Motor neuron (in vitro differentiated cells): ENCODE measurements at places on chromosomes 2 and 18. TPM values are rescaled to one million over a fixed set of nuclear protein-coding genes. Genes with fewer than 3 reads are reported as not detected.

POMC gene
- total RNA-seq: 0.35 TPM in 1 of 2 replicates, not detected in the other

DNA sequence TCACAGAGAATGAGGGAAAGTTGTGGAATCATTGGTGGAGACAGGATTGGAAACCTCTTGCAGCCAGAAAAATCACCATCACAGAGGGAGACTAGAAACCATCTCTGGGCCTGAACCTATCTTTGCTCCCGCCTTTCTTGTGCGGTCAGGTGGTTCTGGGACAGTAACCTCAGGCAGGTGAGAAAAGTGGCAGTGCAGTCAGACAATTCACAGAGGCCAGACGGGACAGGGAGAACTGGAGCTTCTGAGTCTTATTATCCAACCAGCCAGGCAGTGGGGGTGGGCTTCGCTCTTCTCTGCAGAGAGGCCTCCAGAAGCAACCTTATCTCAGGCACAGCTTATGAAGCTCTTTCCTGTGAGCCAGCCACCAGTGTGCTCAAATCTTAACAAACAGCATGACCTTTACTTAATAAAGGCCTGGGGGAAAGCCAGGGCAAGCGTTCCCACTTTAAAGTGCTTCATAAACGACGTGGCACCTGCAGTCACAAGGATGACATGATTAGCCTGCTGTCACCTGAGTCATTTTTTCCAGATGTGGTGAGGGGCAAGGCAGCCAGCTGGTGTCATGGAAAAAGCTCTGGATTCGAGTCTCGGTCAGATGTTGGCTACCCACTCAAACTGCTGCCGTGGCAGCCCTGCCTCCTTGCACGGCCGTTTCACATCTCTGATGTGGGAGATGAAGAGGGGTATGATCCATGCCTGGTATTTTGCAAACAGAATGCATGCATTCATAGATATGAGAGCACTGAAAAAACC lies 109.7 kb downstream of the B3GNT2 start:
- ATAC-seq: no peak

DNA sequence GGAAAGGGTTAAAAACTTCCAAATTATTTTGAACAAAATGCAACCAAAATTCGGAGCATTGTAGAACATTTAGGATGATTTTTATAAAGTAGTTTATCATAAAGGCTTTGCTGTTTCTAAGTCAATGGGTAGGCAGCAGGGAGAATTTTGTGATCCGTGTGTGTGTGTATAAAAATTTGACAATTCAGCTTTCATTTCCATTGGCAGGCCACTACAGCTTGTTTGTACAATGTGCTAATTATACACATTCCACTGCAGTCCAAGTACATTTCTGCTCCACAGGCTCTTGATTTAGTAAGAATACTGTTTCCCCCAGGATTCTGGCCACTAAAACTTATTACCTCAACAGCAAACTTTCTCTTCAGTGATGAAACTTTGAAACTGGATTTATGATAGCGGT lies 71.8 kb upstream of the LTBP1 start:
- ATAC-seq: no peak

DNA sequence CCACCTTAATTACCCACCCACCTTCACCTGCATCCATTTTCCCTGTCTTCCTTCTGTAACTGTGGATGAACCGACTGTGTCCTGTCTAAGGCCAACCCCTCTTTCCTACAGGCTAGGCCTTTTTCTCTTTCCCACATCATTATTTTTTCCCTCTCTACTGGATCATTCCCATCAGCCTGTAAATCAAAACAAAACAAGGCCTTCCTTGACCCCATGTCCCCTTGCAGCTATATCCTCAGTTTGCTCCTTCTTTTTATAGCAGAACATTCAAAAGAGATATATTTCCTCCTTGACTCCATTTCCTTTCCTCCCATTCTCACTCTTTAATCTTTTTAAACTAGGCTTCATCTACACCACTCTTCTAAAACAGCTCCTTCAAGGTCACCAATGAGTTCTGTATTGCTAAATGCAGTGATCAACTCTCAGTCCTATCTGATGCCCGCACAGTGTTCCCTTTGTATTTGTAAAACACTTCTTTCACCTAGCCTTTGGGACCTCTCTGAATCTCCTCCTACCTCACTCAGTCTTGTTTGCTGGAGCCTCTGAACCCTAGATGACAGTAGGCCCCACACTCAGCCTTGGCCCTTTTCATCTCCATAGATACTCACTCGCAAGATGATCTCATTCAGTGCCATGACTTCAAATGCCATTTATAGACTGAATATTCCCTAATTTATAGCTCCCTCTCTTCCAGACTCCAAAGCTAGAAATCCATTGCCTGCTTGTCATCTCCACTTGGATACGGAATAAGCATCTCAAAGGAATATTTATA lies 55.7 kb downstream of the CXCR4 start:
- ATAC-seq: peak; percentile 97

DNA sequence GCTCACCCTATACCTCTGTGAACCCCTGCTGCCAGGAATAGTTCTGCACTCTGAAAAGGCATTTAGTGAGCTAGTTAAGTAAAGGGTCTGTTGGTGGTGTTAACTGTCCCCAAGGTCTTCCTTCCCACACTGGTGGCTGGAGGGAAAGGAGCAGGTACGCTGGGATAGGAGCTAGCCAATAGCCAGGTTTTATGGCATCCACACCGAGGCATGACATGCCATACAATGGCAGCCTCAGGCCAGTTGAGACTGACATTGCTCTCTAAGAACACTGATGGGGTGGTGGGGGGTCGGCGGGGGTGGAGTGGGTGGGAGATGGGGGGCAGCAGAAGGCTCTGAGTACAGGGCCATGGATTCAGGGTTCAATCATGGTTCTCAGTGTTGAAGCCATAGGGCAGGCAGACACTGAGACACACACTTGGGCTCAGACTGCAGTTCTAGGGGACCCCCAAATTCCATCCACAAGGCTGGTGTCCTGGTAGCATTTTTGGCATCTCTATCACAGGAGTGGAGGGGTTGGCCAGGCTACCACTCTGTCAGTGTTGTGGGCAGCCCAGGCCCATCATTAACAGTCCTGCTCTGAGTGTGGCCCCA lies 136.0 kb downstream of the CTIF start:
- peak; percentile 7 for ATAC-seq

- no peak for ATAC-seq
These were observed 9.6 kb downstream of the RAX start for GRCh38 chr18:59263661-59264060.

DNA sequence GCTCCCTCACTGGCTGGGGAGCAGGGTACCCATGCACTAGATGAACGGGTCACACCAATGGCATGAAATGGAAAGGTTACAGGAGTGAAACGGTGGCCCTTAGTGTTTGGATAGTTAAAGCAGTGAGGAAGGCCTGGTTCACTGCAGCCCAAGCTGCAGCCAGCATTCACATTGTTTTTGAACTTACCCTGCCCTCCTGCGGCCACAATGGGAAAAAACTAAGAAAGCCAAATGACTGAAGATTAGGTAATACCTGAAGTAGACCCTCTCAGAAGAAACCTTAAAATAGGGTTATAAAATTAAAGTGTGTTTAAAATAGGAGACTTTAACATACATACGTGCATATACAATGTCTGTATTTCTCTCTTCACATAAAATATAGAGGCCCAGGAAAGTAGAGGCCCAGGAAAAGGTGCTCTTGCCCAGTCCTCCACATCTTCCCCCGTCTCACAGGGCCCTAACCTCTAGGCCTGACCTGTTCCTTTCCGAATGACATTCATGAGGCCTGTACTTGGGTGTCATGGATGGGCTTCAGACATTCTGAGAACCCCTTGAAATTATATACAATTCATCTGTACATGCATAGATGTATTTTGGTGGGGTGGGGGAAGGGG lies 33.3 kb downstream of the DOK1 start:
- peak; percentile 92 for ATAC-seq
